ENCODE measurements at places on chromosomes 11 and 22. TPM values are rescaled to one million over a fixed set of nuclear protein-coding genes. Genes with fewer than 3 reads are reported as not detected.

The SCGB1A1 gene
- not detected for total RNA-seq

The RBM14 gene
- 102 TPM for total RNA-seq

The OVOL1 gene
- total RNA-seq: 0.27 TPM

The TMEM191B gene
- total RNA-seq: 1.3 TPM

DNA sequence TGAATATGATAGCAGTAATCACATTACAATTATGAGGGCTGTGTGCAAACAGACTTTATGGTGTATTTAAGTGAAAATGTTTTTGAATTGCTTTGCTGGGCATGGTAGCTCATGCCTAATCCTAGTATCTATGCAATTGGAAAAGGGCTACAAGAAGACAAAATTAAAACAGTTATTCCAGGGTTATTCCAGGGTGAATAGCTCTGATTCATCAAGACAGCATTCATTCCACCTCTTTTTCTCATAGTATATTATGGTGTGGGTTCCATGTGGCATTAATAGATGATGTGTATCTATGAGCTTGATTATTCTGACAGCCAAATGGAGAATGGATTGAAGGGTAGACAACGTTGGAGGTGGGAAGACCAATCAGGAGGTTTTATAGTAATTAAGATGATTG, 12.1 kb upstream of the SIDT2 start:
- no peak for DNase-seq

GRCh38 chr11:417652-418342, 3.0 kb upstream of the SIGIRR start:
- no peak for DNase-seq

DNA sequence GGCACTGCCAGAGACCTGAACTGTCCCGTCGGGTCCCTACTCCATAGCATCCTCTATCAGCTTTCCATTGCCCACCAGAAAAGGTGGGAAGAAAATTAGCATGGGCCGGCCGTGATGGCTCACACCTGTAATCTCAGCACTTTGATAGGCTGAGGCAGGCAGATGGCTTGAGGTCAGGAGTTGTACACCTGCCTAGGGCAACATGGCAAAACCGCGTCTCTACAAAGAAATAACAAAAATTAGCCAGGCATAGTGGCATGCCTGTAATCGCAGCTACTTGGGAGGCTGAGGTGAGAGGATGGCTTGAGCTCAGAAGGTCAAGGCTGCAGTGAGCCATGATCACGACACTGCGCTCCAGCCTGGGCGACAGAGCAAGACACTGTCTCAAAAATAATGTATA, 3.5 kb downstream of the SLC25A18 start:
- no peak for DNase-seq

DNA sequence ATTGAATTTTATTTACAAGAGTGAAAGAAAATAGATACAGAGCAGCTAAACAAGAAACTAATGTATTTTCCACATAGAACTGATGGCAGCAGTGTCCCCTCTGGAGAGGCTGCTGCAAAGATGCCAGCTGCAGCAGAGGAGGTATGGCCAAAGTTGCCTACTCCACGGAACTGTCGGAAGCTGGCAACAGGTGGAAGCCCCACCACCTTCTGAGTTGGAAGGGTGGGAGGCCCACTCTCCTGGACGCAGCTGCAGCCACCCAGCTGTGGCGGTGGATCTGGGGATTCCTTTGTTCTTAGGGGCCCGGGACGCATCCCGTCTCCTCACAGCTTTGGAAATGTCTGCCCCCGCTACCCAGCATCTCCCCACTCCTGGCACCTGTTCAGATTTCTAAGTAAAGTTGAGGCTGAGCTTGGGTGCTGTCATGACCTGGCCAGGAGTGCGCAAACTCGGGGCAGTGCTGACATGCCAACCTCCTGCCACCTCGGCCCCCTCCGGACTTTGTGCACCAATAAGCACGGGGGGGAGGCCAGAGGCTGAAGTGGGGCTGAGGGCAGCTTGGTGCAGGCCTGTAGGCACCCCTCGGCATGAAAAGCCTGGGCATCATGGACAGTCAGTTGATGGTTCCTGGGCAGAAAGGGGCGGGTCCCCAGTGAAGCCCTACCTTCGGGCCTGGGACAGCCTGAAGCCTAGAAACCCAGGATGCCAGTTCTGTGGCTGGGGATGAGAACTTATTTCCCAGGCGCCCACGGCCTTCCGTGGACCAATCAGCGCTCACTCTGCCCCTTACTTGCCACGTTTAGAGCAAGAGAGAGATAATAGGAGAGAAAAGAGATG, 1071.4 kb downstream of the JRKL start:
- no peak for DNase-seq

GRCh38 chr11:97123237-97123636, 733.4 kb downstream of the JRKL start:
- DNase-seq: no peak

DNA sequence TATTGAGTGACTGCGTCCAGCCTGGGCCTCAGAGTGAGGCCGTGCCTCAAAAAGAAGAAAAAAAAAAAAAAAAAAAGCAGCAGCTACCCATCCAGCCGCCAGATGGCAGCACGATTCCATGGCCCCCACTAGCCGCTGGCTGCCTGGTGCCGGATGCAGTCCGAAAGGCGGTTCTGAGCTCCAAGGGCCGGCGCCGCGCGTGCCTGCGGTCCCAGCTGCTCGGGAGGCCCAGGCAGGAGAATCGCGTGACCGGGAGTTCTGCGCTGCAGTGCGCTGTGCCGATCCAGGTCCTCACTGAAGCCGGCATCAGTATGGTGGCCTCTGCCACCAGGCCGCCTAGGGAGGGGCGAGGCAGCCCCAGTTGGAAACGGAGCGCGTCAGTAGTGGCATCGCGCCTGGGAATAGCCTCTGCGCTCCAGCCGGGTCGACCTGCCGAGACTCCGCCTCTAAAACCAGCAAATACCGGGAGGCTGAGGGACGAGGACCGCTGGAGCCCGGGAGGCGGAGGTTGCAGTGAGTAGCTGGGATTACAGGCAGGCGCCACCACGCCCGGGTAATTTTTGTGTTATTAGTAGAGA, 19.3 kb downstream of the SCARF2 start:
- peak; percentile 62 for DNase-seq

- peak; percentile 40 for DNase-seq
These were observed 105.3 kb upstream of the HSD17B12 start for GRCh38 chr11:43574949-43575912.

GRCh38 chr11:10076458-10077141, 217.4 kb downstream of the SBF2 start:
- DNase-seq: no peak

DNA sequence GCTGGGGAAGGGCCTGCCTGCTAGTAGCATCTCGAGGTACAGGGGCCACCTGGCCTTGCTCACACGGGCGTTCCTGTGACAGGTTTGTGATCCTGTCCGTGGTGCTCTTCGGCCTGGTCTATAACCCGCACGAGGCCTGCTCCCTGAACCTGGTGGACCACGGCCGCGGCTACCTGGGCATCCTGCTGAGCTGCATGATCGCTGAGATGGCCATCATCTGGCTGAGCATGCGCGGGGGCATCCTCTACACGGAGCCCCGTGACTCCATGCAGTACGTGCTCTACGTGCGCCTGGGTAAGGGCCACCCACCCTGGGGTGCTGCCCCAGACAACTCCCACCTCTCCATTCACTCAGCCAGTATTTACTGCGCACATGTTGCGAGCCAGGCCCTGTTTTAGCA, 31.8 kb upstream of the MYRF start:
- no peak for DNase-seq

- DNase-seq: no peak
These were observed 59.7 kb downstream of the MICAL3 start for GRCh38 chr22:17964643-17965042.

GRCh38 chr11:38019072-38019775, 1421.2 kb upstream of the RAG2 start:
- DNase-seq: no peak

Data from hematopoietic multipotent progenitor cell (in vitro differentiated cells).